ENCODE measurements at places on chromosomes 6 and 20. TPM values are rescaled to one million over a fixed set of nuclear protein-coding genes. Genes with fewer than 3 reads are reported as not detected.

GRCh38 chr20:22339091-22339881, 245.1 kb downstream of the FOXA2 start:
- H3K4me3 ChIP-seq, result no peak overlapping the region
- H3K27me3 ChIP-seq, result no peaks in the 10 kb centered on the region
- H3K27ac ChIP-seq, result no peak overlapping the region
- no peaks in the 10 kb centered on the region for H3K36me3 ChIP-seq

GRCh38 chr6:32905078-32905477, 35.8 kb downstream of the HLA-DMB start:
- H3K27ac ChIP-seq, result no peak overlapping the region
- no peaks in the 10 kb centered on the region for H3K36me3 ChIP-seq
- H3K4me1 ChIP-seq, result no peaks in the 10 kb centered on the region
- DNase-seq, result no peak
- no peaks in the 10 kb centered on the region for H3K27me3 ChIP-seq

The CRISP3 gene
- not detected for total RNA-seq

The TCP11 gene
- total RNA-seq, result 0.51 TPM

The PBOV1 gene
- not detected for total RNA-seq

DNA sequence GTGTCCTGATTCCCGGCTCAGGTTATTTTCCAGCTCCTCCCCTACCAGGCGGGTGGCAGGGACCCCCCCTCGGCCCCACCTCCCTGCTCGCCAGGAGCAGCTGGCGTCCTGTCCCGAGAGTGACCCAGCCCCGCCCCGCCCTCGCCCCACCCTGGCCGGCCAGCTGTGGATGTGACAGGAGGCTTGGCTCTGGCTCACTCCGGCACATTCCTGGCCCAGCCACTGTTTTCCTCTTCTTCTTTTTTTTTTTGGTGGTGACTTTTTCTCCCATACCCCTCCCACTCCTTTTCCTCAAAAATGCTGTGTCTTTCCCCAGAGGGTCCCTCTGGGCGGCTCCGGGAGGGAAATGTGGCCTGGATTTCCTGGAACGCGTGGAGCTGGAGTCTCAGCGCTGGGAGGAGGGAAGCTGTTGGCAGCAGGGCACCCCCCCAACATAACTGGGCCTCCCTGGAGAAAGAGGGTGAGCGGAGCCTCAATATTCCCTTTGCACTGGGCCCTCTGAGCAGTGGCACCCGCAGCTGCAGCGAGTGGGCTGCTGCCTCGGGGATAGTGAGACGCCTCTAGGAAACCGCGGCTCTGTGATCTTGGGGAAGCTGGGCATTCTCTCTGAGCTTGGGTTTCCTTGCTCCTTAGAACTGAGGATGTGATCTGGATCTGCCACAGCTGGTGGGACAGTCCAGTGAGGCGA, 28.3 kb upstream of the CSNK2A1 start:
- no peaks in the 10 kb centered on the region for H3K4me1 ChIP-seq
- DNase-seq, result peak; percentile 19
- no peak overlapping the region for H3K4me3 ChIP-seq
- H3K27me3 ChIP-seq, result peaks cover 22% of the 10 kb centered on the region
- no peaks in the 10 kb centered on the region for H3K36me3 ChIP-seq

Data from fibroblast of lung (primary cell).